ENCODE measurements at places on chromosomes 12 and 14. TPM values are rescaled to one million over a fixed set of nuclear protein-coding genes. Genes with fewer than 3 reads are reported as not detected.

GRCh38 chr14:104220215-104221070 lies 82.1 kb downstream of the KIF26A start:
- no peak for DNase-seq

DNA sequence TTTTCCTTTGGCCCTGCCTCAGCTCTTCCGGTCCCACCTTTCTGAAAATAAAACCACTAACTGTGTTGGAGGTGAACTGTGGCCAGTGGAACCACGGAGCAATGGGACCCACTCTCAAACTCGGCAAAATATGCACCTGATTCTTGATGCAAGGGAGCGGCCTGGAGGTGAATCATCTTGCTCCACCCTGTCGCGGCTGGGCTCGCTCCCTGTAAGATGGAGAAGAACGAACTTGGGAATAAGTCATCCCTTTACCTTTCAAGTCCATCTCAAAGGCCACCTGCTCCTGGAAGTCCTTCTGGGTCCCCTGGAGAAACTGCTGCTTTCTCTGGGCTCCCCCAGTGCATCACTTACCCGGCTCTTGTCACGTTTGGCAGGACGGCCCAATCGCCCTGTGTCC lies 309.9 kb downstream of the BCL11B start:
- DNase-seq: no peak

DNA sequence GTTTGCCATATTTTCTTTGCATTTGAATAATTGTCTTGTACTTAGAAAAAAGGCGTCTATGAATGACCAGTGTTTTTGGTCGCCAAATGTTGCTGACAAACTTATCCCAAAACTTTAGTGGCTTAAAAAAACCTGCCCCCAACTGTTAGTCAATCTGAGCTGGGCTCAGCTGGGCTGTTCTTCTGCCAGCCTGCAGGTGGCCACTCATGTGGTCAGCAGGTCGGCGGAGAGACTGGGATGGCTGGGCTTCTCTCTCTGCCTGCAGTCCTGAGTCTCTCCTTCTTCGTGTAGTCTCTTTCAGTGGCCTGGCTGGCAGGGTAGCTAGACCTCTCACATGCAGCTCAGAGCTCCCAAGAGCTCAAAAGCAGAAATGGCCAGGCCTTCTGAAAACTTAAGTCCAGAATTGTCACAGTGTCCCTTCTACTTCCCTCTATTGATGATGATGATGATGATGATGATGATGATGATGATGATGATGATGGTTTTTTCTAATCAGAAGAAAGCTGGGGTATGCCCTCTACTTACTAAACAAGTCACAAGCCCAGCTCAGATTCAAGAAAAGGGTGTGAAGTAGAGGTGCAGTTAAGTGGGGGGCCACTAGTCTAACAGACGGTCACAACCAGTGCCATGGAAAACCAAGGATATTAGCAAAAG lies 87.9 kb downstream of the PTPN11 start:
- DNase-seq: no peak

DNA sequence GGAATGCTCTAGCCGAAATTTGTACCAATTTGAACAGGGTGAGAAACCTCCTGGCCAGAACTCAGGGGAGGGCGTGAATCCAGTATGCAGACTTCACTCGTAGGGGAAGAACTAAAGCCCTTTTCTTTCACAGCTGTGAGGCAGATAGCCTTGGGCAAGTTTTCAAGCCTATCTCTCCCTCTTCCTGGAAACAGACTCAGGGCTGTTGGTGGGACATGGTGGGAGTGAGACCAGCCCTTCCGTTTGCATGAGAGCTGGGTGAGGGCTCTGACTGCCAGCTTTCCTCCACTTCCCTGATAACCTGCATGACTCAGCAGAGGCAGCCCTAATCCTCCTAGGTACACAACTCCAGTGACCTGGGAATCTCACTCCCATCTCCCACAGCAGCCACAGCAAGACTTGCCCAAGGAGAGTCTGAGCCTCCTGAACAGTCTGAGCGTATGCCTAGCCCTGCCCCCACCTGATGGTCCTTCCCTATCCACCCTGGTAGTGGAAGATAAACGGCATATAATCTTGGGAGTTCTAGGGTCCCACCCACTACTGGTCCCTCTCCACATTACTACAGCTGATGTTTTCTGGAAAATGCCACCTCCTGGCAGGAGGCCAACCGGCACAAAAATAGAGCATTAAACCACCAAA lies 170.1 kb upstream of the AMIGO2 start:
- DNase-seq: no peak

GRCh38 chr12:46259713-46260112 lies 9.1 kb downstream of the SLC38A1 start:
- no peak for DNase-seq

DNA sequence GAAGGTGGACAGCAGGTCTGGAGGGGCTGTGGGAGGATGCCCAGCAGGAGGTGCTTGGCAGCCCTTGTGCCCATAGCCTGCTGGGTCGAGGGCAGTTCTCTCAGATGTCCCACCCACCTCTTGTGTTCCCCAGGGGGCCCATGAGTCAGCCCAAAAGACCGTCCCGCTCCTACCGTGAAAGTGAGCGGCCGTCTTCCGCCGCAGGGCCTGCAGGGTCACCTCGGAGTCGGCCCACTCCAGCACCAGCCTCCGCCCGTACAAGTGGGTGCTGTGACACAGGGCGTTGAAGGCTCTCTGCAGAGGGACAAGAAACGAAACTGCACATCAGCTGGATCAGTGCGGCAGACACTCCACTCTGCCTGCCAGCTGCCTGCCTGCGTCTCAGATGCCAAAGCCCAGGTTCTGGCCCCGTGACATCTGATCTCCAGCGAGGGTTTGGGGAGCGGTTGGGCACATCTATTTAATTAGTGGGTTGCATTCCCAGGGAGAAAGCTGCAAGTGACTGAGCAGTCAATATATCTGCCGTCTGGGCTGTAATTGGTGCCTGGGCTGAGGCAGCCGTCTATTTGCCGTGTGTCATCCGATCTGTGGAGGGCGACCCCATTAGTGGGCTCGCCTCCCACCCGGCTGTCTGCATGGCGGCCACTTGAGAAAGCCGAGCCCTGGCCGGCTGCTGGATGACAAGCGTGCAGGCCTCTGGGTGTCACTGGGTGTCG lies 121.5 kb downstream of the RBM19 start:
- no peak for DNase-seq

GRCh38 chr12:111450676-111451075 lies 45.0 kb downstream of the SH2B3 start:
- DNase-seq: no peak

- DNase-seq: no peak
Observed at GRCh38 chr14:64645220-64645892, 58.9 kb upstream of the PLEKHG3 start.

GRCh38 chr14:23245282-23245681 lies 7.5 kb downstream of the RNF212B start:
- no peak for DNase-seq

DNA sequence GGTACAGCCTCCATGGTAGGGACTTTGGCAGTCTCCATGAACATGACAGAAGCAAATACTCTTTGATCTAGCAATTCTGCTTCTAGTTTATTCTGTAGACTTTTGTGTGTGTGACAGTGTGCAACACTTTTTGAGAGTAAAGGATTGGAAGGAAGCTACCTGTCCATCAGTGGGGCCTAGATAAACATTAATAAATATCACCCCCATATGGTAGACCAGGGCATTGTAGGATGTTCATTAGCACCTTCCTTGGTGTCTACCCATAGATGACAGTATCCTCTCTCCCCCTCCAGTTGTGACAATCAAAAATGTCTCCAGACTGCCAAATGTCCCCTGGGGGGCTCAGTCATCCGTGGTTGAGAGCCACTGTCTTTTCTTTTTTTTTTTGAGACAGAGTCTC lies 10.8 kb downstream of the SNRNP35 start:
- peak; percentile 37 for DNase-seq

- DNase-seq: no peak
Observed at GRCh38 chr12:124611559-124612409, 44.4 kb upstream of the NCOR2 start.

GRCh38 chr12:81942594-81942993 lies 183.4 kb upstream of the PPFIA2 start:
- no peak for DNase-seq

DNA sequence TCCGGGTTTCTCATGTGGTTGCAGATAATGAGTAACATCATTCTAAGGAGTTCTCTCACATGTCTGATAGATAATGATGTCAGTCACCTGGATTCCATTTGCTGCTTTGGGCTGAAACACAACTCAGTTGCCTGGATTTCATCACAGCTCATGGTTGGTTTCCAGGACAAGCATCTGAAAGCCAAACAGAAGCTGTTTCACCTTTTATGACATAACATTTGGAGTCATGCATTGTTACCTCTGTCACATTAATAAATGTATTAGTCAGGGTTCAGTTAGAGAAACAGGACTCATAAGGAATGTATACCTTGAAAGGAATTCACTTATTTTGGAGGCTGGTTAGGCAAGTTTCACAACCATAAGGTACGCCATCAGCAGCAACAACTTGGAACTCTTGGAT lies 251.9 kb upstream of the ATXN7L3B start:
- DNase-seq: no peak

- DNase-seq: no peak
Observed at GRCh38 chr14:37862263-37862662, 266.8 kb downstream of the TTC6 start.

DNA sequence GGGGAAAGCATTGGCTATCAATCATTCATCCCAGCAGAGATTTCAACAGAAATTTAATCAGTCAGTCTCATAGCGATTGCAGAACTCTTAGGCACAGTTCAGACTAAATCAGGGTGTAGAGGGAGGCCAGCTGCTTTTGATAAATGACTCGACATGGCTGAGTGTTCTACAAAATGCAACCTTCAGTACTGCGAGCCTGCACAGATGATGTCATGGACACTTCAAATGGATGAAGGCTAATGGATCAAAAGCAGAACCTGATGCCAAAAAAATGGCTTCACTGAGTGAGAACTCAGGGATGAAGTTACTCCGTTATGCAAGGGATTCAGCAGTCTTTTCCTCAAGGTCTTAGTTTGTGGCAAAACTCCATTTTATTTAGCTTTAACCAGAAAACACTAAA lies 167.3 kb downstream of the DACT1 start:
- no peak for DNase-seq

DNA sequence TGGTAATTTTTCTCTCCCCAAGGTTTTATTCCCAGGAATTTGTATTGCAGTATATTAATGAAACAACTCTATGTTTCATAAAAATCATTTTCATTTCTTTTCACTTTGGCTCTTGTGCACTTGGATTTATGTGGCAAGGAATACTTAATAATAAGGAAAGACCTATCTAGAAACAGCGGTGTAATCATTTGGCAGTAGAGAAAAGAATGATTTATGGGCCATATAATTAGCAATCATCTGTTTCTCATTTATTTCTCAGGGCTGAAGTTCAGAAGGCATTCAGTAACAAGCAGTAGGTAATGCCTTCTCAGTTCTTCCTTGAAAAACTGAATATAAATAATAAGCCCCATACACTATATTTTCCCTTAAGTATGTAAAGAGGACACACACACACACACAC lies 172.6 kb downstream of the ANO4 start:
- no peak for DNase-seq

- no peak for DNase-seq
Observed at GRCh38 chr14:36605506-36605857, 23.1 kb upstream of the NKX2-8 start.

DNA sequence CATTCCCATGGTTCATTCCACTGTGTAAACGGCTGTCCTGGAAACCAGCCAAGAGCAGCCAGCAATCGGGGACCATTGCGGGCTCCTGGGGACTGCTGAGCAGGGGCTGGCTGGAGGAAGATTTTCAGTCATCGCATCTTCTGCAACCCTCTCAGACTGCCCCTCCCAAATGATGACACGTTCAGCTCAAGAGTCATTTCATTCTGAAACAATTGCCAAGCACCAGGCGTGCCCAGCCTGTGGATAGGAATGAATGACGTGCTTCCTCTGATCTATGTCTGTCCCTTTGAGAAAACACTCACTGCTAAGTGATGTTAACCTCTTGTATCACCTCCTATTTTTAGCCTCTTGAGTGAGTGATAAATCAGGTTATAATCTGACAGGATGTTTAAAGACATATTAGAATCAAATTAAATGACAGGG lies 62.0 kb downstream of the NDUFA12 start:
- DNase-seq: peak; percentile 4

- DNase-seq: no peak
Observed at GRCh38 chr12:75196865-75197264, 12.8 kb downstream of the KCNC2 start.

DNA sequence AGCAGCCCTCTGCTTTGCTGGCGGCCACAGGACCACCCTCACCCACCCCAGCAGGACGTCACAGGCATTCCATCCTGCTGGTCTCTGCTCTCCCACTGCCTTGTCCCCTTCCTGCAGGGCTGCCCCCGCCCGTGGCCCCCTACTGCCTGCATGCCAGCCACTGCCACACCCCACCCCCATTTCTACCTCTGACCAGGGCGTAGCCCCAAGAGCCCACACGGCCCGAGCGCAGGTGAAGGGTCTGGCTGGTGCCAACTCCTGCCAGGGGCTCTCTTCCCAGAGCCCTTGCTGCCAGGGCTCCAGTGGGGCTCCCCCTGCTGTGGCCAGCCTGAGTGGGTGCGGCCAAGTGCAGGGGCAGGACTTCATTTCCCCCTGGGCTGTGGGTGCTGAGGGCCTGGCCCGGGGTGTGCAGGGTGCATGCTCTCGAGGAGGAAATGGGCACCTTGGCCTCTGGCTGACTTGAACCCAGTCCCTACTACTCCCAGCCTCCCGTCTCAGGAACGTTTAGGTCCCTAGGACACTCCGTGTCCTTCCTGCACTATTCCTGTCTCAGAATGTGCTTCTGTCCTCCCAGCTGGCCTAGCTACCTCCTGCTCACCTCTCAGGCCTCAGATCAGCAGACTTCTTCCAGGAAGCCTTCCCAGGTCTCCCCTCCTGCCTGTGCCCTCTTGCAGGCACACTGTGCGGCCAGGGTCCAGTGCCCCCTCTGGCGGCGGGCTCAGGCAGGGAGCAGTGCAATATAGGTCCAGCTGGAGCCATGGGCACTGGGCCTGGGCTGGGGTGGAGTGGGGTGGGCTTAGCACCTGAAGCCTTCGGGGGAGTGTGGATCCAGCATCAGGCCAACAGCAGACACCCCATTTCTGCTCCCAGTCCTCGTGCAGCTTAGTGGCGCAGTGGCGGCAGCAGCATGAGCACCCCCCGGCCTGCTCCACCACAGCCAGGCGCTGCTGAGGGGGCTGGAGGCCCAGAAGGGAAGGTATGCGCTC lies 1.4 kb downstream of the LBHD2 start:
- no peak for DNase-seq

The PLEKHH1 gene
- total RNA-seq: 13.2 TPM

The PRR4 gene
- total RNA-seq: 8.0 TPM

The FGD4 gene
- total RNA-seq: 61.9 TPM

The CFAP54 gene
- 21.2 TPM for total RNA-seq

The LBHD2 gene
- not detected for total RNA-seq

The RPS6KL1 gene
- 42.4 TPM for total RNA-seq

The ADGRD1 gene
- total RNA-seq: 4.3 TPM
